ENCODE measurements at places on chromosomes 16 and 17.

DNA sequence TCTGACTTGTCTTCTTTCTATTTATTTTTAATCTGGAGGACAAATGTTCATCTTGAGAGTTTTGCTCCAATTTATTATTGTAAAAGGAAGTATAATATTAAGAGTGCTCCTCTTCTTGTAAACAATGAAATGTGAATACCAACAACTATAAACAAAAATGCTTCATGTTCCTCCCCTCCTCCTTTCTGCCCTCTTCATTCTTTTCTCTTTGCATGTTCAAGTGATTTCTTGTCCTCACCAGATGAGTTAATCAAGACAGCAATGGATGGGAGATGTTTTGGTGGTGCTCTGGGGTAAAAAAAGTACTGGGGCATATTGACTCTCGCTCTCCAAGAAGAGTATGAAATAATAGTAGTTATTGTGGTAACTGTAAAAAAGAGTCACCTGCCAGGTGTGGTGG lies 24.3 kb downstream of the ITGB3 start:
- no peak for DNase-seq

DNA sequence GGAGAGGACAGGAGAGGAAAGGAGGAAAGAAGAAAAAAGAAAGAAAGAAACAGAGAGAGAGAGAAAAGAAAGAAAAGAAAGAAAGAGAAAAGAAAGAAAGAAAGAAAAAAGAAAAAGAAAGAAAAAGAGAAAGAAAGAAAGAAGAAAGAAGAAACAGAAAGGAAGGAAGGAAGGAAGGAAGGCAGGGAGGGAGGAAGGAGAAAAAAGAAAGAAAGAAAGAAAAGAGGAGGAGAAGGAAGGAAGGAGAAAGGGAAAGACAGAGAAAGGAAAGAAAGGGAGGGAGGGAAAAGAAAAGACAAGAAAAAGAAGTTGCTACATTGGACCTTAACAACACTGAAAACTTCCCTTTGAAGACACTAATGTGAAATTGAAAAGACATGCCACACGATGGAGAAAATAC lies 56.6 kb upstream of the CCL2 start:
- no peak for DNase-seq

- DNase-seq, result no peak
Measured at GRCh38 chr16:60811657-60812056, 1224.6 kb downstream of the CDH8 start.

DNA sequence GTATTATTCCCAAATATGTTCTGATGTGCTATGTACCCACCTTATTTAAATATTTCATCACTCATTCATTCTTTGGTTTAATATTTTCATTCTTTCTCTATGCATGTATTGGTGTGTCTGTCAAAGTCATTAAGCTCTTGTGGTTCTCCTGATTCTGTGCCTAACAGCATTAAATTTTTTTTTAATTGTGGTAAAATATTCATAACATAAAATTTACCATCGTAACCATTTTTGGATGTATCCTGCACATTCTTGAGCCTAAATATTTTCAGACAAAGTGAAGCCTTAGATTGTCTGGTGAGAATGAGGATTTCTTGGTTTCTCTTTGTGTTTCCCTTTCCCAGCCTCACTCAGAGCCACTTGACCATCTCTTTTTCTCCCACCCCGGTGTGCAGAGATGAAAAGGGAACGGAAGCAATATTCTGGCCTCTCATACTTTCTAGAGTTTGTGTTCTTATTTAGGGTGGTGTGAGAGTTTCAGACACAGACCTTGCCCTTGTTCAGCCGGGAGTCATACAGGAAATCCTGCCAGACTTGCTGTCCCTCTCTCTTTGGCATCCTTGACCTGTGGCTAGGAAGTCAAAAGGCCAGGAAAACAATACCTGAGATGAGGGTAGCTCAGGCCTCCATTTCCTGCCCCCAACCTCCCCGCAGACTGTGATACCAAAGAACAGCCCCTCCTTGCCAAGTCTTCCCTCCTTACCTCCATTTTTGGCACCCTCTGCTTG lies 4.9 kb downstream of the CCL5 start:
- DNase-seq, result no peak

- DNase-seq, result no peak
Measured at GRCh38 chr17:76022285-76022684, 4.8 kb downstream of the EVPL start.

Data from NCI-H2227 treated with DMSO at 0.1 percent for 48 hours (cell line).